ENCODE measurements at places on chromosomes 4 and X.
A peak's percentile ranks its signal among the peaks of the same experiment; 100 is the strongest.

GRCh38 chr4:182242787-182243186 is 415 bp upstream of the TENM3 start:
- no peak for DNase-seq

DNA sequence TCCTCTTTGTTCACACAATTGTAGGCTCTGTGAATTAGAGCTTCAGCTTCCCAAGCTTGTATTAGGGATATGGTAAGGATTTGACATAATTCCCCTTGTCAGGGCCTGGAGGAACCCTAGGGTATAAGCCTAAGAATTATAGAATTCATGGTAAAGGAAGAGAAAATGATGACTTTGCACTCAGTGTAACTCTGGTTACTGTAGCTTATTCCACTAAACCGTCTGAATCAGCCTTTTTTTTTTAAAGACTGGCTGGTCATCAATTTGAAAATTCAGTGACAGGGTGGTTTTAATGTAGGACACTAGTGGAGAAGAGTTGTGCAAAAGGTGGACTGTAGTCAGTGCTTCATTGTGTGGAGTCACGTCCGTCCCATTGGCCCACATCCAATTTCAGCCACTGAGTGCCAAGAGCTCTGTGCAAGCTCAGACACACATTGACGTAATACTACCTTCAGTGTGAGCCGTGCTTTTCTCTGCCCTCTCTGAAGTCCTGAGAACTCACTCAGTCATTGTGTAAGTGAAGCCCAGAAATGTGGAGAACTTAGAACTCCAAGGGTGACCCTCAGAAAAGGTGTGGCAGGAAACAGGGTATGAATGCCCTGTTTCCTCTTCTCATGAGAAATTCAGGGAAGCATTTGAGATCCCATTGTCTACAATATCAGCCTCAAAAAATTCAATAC is 449.8 kb downstream of the C4orf33 start:
- peak; percentile 63 for DNase-seq

DNA sequence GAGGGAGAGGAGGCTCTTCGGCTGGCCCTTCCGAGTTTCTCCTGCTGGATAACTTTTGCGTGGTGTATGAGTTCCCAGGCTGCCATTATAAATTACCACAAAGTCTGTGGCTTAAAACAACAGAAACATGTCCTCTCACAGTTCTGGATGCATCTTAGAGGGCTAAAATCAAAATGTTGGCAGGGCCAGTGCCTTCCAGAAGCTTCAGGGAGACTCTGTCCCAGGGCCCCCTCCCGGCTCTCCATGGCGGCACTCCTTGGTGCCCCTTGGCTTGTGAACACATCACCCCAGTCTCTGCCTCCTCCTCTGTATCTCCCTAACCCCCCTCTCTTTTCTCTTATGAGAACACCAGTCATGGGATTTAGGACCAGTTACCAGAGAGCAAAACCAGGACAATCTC is 23.3 kb upstream of the PPP2R2C start:
- no peak for DNase-seq

- DNase-seq, result no peak
These were observed 46.9 kb downstream of the CCDC158 start for GRCh38 chr4:76373919-76374552.

DNA sequence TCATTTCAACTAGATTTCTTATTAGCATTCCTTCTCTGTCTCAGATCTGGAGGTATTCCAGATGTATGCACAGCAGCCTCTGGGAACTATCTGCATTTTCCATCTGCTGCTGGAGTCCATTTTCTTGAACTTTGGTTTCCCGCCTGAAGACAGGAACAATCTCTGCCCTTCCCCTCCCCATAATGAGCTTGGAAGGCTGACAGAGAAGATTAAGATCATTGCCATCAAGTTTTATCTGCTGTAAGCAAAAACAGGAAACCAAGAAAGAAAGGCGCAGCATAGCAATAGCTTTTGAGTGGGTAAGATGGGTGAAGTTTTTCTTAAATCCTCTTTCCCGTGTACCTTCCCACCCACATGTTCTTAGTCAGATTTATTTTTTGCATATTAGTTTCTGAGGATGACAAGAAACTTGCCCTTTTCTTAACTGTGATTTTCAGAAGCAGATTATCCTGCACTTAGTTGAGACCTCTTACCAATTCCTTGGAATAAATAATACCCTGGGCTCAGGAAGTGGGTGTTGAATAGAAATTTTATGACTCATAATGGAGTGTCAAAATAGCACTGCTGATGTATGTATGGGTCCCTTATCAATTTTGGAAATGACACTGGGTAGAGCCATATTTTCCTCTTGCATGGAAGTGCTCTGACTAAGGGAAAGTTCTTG is 78.3 kb downstream of the CT47B1 start:
- no peak for DNase-seq

GRCh38 chrX:41382714-41383645 is 49.0 kb downstream of the DDX3X start:
- DNase-seq, result no peak

- DNase-seq, result no peak
These were observed 25.2 kb upstream of the AP1AR start for GRCh38 chr4:112206431-112206830.

All from BE2C (cell line).